HCEC 1CT (cell line): ENCODE measurements at places on chromosomes 16 and 17.

DNA sequence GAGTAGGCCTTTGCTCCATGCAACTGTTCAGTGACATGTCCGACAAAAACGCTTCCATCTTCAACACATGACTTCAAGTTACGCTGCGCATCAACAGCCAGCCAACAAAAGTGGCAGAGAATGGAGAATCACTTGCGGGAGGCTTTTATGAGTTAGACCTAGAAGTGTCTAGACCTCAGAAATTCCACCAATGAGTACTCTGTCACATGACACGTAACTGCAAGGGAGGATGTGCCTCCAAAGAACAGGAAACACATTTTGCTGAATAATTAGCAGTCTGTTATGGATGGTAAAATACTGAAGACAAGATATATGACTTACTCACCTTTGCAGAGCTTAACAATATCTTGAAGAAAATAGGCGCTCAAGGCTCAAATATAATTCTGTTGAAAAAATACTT lies 62.1 kb downstream of the MYO1D start:
- peak; percentile 0 for DNase-seq

DNA sequence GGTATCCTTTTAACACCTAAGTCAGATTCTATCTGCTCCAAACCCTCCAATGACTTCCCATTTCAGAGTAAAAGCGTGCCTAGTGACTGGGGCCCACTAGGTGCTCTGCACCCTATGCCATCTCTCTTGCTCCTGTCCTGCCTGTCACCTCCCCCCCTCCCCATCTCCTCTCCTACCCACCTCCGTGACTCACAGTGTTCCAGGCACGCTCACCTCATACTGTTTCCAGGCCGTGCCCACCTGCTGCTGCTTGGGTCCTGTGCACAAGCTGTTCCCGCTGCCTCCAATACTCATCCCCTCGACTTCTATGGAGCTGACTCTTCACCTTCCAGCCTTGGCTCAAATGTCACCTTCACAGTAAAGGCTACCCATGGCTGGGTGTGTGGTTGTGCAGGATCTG lies 21.7 kb downstream of the DNAH3 start:
- no peak for DNase-seq

DNA sequence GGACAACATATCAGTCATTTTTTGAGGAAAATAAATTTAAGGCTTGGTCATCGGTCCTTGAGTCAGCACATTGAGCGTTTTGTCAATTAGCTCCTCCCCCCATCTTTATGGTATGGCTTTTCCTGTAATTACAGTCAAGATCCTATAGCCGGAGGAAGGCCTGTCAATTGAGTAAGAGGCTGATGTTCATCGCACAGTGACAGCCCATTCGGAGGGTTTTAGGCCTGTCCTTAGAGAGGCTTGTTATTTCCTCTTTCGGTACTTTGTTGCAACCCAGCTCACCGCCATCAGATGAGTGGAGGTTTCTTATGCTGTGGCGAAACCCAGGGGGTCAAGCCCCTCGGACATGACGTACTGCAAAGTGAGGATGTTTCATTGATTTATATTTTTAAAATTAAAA lies 395.2 kb downstream of the WWOX start:
- DNase-seq = no peak

DNA sequence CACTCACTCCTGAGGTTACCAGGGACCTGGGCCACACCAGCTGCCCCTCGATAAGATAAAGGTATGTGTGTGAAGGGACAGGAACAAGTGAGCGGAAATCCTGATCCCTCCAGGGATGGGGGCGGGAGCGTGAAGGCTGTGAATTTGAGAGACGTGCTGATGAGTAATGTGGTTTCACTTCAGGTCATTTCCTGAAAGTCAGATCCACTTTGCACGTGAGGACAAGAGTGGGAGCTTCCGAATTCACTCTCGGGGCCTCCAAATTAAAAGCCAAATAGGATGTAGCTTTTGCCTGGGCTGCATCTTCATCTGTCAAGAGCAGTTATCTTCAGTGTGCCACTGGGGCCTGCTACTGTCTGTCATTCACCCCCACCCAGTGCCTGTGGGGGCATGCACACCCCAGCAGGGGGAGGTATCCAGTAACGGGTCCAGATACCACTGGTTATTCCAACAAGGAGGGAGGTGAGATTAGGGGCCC lies 87.4 kb upstream of the LHX1 start:
- peak; percentile 59 for DNase-seq

GRCh38 chr17:18954321-18954720 lies 2.4 kb downstream of the SLC5A10 start:
- DNase-seq = no peak

DNA sequence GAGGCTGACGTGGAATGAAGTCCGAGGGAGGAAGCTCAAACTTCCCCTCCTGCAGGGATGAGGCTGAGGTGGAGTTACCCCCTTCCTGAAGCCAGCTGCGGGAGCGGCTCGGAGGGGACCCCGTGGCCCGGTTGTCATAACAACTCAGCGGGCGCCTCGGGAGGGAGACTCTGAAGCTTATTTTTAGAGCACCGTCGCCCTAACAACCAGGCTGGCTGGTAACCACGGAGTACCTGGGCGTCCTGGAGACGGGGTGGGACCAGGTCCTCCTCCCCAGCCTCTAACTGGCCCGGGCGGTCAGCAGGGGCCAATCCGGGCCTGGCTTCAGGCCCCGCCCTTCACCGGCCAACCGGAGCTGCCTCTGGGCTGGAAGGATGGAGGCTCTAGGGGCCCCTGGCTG lies 27.7 kb downstream of the NECAB2 start:
- no peak for DNase-seq

DNA sequence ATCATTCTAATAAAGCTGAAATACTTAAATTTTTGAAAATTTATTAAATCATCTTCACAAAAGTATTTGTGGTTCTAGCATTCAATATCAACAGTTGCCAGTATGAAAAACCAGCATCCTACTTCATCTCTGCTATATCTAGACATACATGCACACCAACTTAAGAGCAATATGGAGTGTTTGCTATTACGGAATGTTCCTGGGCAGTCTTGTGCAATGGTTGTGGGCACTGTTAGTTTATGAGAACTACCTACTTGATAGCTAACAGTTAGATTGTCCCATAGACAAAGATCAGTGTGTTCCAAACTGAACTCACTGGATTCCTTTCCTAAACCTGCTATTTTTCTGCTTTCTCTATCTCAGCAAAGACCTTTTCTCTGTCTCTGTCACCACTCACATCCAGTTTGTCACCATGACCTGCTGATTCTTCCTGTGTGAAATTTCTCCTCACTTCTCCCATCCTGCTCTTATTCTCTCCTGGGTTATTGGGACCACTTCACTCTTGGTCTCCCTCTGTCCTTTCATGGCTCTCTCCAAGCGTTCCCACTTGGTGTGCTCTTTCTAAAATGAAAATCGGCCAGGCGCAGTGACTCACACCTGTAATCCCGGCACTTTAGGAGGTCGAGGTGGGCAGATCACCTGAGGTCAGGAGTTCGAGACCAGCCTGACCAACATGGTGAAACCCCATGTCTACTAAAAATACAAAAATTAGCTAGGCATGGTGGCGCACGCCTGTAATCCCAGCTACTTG lies 27.7 kb downstream of the CNTROB start:
- no peak for DNase-seq

- DNase-seq = no peak
These were observed 19.7 kb upstream of the TEX2 start for GRCh38 chr17:64282753-64283080.

DNA sequence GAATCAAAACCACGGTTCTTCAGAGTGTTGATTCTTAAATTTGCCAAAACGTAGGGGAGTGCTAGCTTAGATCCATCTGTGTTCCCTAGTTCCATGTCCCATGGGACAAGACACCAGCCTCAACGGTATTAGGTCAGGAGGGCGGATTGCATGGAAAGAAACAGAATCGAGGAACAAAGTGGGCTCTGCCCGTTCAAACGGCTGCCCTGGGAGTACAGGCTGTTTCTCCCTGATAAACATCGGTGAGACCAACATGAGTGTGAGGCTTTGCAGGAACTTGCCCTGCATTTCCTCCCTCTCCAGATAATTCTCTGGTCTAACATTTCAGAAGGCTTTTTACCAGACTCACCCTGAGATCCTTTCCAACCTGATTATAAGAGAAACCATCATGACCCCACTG lies 82.2 kb downstream of the MRM3 start:
- DNase-seq = no peak

DNA sequence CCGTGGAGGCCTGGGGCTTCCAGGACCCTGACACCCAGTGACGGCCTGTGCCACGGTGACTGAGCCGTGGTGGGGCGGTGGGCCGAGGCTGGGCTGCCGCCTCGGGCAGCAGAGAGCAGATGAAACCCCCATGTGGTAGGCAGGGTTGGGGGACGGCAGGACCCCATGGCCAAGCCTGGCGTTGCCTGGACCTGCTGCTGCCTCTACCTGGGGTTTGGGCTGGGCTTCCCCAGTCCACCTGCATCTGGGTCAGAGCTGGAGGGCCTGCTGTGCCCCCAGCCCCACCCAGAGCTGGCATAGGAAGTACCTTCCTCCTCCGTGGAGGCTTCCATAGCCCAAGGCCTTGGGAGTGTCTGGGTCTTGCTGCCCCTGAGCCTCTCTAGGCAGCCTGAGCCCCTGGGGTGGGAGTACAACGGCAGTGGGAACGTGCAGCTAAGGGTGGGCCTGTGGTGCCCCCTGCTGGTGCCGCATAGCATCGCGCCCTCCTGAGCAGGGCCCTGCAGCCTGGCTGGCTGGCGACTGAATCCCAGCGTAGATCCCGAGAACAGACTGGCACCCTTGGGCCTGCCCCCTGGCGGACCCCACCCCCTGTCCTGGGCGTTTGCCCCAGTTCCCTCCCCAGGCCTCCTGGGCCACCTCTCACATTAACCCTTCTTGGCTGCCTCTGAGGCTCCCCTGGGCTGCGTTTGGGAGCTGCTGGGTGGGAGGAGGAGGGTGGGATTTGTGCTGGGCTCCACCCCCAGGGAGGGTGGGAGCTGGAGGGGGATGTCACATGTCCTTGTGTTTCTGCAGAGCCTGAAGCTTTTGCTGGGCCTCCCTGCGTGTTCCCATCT lies 12.6 kb upstream of the ATP6V0C start:
- DNase-seq = peak; percentile 53

DNA sequence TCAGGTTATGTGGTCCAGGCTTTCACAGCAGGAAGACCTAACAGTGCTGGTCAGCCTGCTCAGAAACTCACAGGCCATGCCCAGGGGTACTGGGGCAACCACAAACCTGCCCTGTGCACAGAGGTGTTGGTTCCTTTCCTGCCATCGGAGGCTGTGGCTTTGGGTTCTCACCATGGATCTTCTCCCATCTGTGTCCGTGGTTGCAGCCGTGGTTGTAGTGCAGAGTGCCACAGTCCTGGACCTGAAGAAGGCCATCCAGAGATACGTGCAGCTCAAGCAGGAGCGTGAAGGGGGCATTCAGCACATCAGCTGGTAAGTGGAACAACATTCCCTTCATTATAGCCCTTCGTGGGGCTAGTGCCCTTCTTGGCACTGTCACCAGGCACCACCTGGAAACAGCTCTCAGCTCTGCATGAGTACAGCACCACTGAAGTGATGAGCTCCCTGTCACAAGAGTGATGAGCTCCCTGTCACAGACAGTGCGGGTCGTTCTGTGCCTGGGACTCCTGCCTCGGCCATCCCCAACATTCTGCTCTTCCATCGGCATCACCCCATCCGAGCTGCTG lies 2.0 kb downstream of the SNRNP25 start:
- DNase-seq = no peak

DNA sequence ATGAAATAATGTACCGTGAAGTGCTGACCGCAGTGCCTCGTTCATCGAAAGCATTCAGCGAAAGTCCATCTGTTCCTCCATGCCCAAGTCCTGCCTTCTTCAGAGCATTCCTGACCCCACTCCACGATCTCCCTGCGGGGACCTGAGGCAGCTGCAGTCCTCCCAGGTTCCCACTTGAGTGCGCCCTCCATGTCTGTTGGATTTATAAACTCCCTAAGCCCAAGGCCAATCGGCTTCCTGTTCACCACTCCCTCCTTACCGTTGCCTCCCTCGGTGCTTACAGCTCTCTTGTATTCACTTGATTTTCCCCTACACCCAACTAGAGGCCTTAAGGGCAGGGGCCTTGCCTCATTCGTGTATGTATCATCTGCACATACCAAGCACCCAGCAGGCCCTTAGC lies 2.8 kb downstream of the RAD51D start:
- no peak for DNase-seq

DNA sequence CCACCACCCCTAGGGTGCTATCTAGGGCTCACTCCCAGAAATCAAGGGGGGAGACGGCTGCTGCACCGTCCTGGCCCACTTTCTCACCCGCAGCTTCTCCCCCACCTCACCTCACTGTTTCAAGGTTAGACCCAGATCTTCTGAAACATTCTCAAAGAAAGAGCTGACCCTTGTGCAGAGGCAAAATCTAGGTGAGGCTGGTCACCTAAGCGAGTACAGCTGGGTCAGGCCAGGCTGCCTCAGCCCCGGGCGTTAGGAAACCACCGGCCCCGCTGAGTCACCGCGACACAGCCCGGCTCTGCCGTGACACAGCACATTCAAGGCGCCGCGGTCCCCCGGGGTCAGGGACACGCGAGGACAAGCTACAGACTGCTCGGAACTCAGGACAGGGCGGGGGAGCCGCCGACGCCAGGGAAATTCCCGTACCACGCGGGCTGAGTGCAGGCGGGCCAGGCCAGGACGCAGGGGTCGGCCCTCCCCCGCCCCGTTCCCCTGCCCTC lies 27.1 kb downstream of the GNPTG start:
- peak; percentile 64 for DNase-seq

GRCh38 chr17:82648742-82649331 lies 593 bp upstream of the WDR45B start:
- DNase-seq = no peak

DNA sequence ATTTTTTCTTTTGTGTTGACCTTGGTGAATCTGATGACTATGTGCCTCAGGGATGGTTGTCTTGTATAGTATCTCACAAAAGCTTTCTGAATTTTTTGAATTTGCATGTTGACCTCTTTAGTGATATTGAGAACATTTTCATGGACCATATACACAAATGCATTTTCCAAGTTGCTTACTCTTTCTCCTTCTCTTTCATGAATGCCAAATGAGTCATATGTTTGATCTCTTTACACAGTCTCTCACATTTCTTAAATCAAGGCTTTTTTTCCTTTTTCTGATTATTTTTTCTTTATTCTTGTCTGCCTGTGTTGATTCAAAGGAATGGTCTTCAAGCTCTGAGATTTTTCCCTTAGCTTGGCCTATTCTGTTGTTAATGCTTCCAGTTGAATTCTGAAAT lies 46.6 kb upstream of the KCNJ16 start:
- peak; percentile 5 for DNase-seq

DNA sequence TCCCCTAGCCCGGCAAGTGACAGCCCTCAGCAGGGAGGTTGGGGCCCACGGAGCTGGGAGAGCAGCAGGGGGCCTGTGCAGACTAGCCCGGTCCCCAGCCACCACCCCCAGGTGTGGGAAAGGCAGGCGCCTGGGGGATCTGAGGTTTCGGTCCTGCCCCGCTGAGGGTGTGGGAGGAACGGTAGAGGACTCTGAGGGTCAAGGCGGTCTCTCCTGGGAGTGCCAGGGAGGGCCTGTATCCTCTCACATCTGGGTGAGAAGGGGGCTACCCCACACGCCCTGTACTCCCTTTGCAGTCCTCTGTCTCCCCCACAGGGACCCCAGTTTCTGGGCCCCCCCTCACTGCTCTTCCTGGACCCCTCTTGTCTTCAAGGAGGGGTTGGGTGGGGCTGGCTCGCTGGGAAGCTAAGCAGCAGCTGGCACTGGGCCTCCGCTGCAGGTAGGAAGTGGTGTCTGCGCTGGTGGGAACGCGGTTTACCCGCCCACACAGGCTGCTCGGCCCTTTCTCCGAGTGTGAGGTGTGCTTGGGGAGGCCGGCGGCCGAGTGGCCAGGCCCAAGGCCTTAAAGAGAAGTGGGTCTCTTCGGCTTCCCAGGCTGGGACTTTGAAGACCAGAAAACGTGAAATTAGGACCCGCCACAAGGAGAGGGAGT lies 15.4 kb downstream of the CD7 start:
- DNase-seq = no peak
